Tongue (tissue), 3 donors: ENCODE measurements at places on chromosomes 16 and 17. TPM values are rescaled to one million over a fixed set of nuclear protein-coding genes. Genes with fewer than 3 reads are reported as not detected.

DNA sequence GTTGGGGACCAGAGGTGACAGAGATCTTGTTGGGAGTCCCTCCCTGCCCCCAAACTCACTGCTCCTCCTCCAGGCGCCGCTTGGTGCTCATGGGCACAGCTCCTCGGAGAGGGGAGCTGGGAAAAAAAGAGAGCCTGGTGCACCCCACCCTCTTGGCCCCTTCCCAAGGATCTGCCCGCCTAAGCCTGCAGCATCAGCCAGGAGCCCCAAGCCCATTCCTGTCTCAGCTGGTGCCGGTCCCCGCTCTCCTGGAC lies 400 bp downstream of the HCFC1R1 start:
- DNase-seq: peak; percentile 79

Gene SMIM22
- total RNA-seq: not detected

Gene TBC1D3H
- 2.8 TPM for total RNA-seq

DNA sequence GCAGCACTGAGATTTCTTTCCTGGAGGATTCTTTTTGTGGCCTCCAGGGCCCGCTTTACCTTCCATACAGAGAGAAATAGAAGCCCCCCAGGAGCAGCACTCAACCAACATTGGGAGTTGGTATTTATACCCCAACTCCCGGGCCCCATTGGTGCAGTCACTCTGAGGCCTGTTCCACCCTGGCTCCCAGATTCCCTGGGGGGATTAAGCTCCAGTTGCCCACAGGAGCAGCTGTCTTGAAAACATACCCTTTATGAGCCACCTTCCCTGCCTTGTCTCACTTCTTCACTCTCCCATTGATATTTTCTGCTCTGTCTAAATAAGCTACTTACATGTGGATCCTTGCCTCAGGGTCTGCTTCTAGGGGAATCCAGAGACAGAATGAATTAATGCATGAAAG lies 167.8 kb downstream of the KATNIP start:
- peak; percentile 68 for DNase-seq

GRCh38 chr16:79247386-79247785 lies 353.2 kb downstream of the MAF start:
- peak; percentile 42 for DNase-seq

DNA sequence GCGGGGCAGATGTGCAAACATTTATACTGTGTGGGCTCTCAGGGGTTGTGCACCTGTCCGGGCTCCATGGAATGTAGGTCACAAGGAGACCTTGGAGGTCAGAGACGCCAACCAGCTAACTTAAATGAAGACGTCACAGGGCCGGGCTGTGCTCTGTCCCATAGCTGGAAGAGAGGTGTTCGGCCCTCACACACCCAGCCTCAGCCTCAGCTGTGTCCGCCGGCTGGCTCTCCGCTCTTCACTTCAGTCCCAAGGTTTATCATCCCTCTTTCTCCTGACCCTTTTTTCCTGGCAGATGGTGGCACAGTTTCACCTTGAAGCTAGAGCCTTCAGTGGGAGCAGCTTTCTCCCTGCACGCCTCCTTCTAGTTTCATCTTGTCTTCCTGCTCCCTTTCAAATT lies 6.0 kb upstream of the RBFOX3 start:
- DNase-seq: no peak

DNA sequence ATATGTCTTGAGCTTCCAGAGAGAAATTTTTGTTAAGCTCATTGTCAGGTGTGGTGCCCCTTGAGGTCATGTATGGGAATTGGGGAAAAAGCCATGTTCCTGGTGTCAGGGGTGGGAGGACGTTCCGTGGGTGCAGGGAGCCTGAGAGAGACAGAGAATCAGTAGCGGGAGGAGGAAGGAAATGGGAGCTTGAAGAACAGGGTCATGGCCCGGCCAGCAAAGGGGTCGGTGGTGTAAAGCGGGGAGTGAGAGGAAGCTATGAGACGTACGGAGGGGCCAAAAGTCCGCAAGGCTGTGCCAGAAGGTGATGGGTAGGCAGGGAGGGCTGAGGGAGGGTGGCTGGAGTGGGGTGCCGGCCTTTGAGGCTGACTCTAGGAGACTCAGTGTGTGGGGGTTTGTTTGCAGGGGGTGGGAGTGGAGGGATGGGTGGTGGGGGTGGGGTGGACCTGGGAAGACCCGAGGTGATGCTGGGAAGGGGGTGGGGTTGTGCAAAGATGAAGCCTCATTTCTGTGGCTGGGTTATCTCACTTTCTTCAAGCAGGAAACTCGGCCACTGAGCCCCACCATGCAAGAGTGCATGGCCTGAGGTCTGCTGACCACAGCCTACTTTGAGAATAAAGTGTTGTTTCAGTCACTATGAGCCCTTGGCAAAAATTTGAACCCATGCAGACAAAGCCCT lies 63.6 kb downstream of the PLCG2 start:
- no peak for DNase-seq

Gene RNF157
- 6.7 TPM for total RNA-seq

Gene TBX6
- 1.4 TPM for total RNA-seq

- DNase-seq: no peak
These were observed 4.6 kb downstream of the UTS2R start for GRCh38 chr17:82376042-82376730.

Gene HOXB4
- 0.92 TPM for total RNA-seq

DNA sequence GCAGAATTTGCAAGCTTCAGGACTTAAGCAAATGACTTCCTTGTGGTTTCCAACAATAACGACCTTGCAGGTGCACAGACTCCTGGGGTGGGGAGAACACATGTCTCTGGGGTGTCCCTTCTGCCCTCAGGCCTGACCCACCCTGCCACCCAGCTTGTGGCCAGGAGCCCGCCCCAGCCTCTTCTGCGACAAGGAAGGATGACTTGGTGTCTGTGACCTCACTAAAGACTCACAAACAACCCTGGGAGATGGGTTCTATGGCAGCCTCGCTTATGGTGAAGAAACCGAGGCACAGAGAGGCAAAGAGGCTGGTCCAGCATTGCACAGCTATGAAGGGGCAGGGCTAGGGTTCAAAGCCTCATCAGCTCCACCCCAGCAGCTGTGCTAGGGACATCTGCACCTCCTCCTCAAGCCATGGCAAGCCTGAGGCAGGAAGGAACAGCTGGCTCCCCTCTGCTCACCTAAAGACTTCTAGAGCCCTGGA lies 2.6 kb downstream of the ATP2A3 start:
- no peak for DNase-seq

DNA sequence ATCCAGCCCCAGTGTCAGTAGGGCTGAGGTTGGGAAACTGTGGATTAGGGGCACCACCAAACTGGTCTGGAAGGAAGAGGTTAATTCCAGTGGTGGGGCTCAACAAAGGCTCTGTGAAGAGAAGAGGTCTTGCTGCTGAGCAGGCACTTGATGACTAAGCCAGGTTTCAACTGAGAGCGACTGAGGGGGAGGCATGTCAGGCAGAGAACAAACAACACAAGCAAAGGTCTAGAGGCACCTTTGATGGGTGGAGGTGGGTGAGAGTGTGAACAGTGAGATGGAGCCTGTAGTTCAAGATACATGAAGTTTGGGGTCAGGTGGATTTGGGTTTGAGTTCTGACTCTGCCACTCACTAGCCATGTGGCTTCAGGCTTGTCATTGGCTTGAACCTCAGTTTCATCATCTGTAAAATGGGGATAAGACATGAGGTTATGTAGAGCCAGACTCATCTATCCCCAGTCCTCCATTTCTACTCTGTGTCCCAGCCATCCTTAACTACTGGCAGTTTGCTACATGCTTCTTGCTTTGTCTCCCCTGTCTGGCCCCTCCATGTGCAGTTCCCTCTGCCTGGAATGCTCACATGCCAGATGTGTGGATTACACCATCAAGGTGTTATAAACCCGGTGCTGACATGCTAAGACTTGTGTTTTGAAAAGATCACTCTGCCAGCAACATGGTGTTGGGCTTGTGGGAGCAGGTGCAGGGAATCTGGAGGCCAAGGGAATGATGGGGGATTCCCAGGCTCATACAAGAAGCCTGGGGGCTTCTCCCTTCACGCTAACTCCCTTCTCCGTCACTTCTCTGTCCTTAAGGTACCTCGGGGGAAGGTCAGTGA lies 3.0 kb upstream of the RMI2 start:
- no peak for DNase-seq

GRCh38 chr16:89982318-89982717 lies 33.8 kb downstream of the DEF8 start:
- peak; percentile 33 for DNase-seq

- DNase-seq: peak; percentile 26
These were observed 18.8 kb downstream of the CACNG1 start for GRCh38 chr17:67063141-67063540.

GRCh38 chr17:14050616-14051015 lies 18.7 kb upstream of the COX10 start:
- no peak for DNase-seq

- DNase-seq: no peak
These were observed 43.0 kb downstream of the NLRC5 start for GRCh38 chr16:57032346-57032745.

Gene OTOA
- total RNA-seq: 0.10 TPM

Gene HNF1B
- total RNA-seq: not detected

- no peak for DNase-seq
These were observed 51.7 kb downstream of the RPH3AL start for GRCh38 chr17:300881-301280.

DNA sequence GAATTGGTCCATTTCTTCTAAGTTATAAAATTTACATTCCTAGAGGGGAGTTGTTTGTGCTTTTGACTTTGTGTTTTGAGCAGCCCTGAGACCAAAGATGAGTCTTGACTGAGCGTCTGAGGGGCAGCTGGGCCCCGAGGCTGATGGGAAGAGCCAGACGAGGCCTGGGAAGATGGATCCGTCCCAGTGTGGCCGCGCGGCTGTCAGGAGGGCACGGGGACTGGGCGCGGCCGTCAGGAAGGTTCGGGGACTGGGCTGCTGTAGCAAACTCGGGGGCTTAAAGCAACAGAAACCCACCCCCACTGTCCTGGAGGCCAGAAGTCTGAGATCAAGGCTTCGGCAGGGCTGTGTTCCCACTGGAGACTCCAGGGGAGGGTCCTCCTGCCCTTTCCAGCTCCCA lies 38.2 kb upstream of the GNG13 start:
- DNase-seq: no peak

DNA sequence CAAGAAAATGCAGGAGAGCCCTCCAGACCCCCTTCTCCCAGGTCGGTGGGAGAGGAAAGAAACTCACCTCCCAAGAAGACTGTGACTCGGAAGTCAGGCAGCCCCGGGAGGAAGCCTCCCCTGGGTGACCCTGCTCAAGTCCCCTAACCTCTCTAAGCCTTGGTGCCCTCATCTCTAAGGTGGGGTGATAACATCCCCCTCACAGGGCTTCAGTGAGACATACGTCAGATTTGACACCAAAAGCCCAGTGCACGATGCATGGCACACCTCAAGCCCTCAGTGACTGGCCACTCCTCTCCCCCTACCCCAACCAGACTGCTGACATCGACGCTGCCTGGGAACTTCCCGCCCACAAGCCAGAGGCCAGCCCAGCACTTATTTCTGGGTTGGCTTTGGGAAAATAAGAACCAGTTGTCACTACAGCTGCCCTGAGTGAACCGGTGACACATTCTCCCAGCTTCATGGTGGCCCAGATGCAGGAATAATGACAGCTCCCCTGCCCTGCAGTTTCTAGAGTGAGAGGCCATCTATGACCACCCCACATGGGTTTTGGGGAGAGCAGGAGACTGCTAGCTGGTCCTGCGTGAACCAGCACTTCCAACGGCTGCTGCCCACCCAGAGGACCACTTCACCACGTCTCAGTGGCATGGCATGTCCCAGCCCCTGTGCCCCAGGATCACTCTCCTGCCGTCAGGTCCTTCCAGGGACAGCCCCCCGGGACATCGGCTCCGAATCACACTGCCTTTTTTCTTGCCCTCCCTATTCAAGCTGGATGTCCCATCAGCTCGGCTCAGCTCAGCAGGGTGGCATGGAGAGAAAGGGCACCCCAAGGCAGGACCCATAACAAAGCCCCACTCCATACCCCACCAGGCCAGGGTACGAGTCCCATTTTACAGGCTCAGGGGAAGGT lies 9.5 kb downstream of the KNOP1 start:
- no peak for DNase-seq

GRCh38 chr16:64409783-64410210 lies 712.1 kb downstream of the CDH11 start:
- no peak for DNase-seq

DNA sequence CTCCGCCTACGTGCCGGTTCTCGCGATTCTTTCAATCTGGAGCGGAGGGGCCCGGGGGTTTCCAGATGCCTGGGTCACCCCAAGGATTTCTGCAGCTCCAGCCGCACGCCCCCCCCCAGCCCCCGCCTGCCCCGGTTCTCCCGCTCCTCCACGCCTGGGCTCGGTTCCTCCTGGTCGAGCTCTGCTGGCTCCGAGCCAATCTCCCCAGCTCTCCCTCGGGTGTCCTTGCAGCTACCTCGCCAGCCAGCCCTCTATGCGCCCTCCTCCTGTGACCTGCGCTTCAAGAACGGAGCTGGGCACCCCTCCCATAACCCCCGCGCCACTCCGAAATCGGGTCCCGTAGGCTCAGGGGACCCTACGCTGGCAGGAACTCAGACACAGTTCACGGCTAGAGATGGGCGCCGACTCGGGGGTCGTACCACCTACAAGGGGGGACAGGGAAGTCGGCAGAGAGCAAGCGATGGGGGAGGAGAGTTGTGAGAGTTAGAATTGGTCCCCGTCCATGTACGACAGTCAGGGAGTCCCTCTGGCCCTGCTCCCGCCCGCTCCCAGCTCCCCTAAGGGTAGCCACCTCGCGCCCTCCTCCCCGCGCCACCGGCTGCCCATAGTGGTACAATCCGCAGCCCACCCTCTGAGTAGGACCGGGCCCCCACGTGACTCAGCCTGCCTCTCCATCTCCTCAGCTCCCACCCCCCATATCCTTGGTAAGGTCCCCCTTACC lies 961 bp downstream of the FGF11 start:
- peak; percentile 65 for DNase-seq

Gene TBC1D3
- total RNA-seq: not detected

DNA sequence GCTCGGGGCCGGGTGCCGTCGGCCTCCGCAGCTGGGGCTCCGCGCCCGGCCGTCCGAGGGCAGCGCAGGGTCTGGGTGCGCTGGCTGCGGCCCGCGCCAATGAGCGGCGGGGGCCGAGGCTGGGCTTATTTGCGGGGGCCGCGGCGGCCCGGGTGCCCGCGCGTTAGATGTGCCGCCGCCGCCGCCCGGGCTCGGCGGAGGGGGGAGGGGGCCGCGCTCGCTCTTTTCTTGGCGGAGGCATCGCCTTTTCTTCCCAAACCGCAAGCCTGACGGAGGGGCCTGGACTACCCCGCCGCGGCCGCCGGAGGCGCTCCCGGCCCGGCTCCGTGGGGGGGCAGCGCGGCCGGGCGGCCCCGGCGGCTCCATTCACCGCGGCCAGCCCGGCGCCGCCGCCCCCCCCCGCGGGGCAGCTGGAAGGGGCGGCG lies at the start of gene NOTUM:
Gene NOTUM (minus strand): TSS at position 101 of the 425 bp plus-strand sequence. CDS start 278 bp downstream, outside the sequence.
- DNase-seq: peak; percentile 59

Gene FOXN1
- total RNA-seq: 0.21 TPM
